H9 (cell line): ENCODE measurements at places on chromosomes 3 and 15.

- H3K36me3 ChIP-seq = no peaks in the 10 kb centered on the region; the same call in 1 of the 3 replicates
- no peaks in the 10 kb centered on the region for H3K27me3 ChIP-seq
- no peak overlapping the region for H3K4me3 ChIP-seq
- DNase-seq = no peak
Observed at GRCh38 chr3:77354958-77355357, 315.1 kb downstream of the ROBO2 start.

GRCh38 chr3:172699031-172699430, 11.8 kb downstream of the NCEH1 start:
- no peak for DNase-seq
- H3K4me1 ChIP-seq = no peaks in the 10 kb centered on the region; the same call in 1 of the 2 replicates
- H3K36me3 ChIP-seq = no peaks in the 10 kb centered on the region

GRCh38 chr3:14801668-14802380, 16.9 kb upstream of the FGD5 start:
- DNase-seq = no peak
- no peaks in the 10 kb centered on the region; the same call in 1 of the 2 replicates for H3K27me3 ChIP-seq
- H3K4me3 ChIP-seq = no peak overlapping the region
- H3K27ac ChIP-seq = no peak overlapping the region
- H3K4me1 ChIP-seq = no peaks in the 10 kb centered on the region
- H3K36me3 ChIP-seq = no peaks in the 10 kb centered on the region

DNA sequence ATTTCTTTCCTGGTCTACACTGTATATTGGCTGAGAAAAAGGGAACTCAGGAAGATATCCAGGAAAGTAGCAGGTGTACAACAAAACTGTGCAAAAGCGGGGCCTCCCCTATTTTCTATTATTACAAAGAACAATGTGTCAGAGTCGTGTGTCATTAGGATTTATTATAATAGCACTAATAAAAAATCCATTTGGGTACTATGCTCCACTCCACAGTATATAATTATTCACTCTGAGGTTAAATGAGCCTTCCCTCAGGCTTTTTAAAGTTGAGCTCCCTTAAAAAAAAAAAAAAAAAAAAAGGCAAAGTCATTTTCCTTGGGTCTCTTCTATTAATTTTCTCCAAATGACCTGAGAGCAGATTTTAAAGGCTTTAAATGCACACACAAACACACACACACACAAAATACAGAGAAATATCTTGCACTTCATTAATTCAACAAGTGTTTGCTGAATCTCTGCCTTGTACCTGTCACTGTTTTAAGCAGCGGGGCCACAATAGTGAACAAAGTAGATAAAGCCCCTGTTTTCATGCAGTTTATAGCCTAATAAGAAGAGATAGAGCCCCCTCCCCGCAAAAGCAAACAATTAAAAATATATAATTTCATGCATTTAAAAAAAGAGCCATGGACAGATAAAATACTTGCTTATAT, 1.3 kb upstream of the DPP8 start:
- no peaks in the 10 kb centered on the region for H3K4me1 ChIP-seq
- H3K27ac ChIP-seq = no peak overlapping the region
- no peak overlapping the region for H3K4me3 ChIP-seq
- no peak for DNase-seq
- H3K36me3 ChIP-seq = no peaks in the 10 kb centered on the region; the same call in 1 of the 3 replicates

GRCh38 chr3:140584549-140584948, 93.3 kb upstream of the TRIM42 start:
- no peak overlapping the region for H3K27ac ChIP-seq
- H3K27me3 ChIP-seq = no peaks in the 10 kb centered on the region
- H3K4me3 ChIP-seq = no peak overlapping the region
- H3K36me3 ChIP-seq = no peaks in the 10 kb centered on the region; the same call in 1 of the 3 replicates
- no peaks in the 10 kb centered on the region; the same call in 1 of the 2 replicates for H3K4me1 ChIP-seq
- DNase-seq = no peak

- H3K27me3 ChIP-seq = no peaks in the 10 kb centered on the region
- no peak for DNase-seq
- H3K27ac ChIP-seq = no peak overlapping the region
- peaks cover 3% of the 10 kb centered on the region; the same call in 1 of the 2 replicates for H3K4me1 ChIP-seq
Observed at GRCh38 chr3:148641722-148642121, 56.0 kb upstream of the AGTR1 start.

DNA sequence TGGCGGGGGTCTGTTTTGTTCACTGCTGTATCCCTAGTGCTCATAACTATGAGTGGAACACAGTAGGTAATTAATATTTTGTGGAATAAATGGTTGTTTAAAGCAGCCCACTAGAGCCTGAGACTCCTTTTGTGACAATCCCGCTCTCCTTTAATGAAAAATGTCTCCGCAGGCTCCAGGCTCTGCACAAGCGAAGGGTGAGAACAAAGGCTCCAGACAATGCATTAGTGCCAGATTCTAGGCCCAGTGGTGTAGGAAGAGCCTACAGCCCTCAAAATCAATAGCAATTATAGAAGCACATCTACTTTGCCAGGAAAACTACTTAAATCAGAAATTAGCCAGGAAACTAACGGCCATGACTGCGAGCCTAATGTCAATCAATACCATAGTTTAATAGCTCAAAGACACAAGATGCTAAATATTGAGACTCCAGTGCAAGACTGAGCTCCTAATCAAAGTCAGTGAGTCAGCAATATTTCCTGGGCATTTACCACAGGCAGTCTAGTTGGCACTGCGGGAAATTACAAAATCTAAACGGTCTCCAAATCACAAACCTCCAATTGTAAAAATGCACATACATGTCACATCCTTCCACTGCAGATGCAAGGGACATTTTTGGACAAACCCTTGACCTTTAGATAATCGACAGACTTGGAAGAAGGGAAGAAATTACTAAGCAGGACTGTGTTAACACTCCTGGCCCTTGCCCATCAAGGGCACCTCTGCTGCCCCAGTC, 2.3 kb downstream of the ANXA2 start:
- 0 out of 2 replicates have a peak, but pooled peaks cover 3% of the 10 kb centered on the region for H3K36me3 ChIP-seq
- H3K27ac ChIP-seq = no peak overlapping the region
- H3K4me3 ChIP-seq = no peak overlapping the region
- peaks cover 19% of the 10 kb centered on the region; the same call in 1 of the 2 replicates for H3K4me1 ChIP-seq
- peaks cover 1% of the 10 kb centered on the region; the same call in 1 of the 2 replicates for H3K27me3 ChIP-seq

DNA sequence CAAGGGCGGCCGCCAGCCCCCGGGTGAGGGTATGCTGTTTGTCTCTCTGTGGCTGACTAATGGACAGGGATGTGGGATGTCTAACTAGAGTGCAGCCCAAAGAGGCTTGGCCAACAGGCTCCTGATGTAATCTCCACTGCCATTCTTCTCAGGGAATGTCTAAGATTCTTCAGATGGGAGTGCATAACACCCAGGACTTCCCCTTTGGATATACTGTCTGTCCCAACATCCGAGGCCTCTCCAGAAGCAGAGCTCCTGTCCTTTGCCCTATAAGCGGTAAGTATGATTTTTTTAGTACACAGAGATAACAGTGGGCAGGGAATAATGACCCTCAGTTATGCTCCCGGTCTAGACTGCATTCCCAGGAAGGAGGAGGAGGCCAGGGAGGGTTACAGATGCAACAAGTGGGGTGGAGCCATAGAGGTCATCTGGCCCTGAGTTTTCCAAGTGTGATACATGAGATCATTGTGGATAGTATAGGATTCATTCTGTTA, 62.5 kb upstream of the SLCO2A1 start:
- H3K4me3 ChIP-seq = no peak overlapping the region
- no peaks in the 10 kb centered on the region; the same call in 1 of the 2 replicates for H3K36me3 ChIP-seq
- no peaks in the 10 kb centered on the region for H3K27me3 ChIP-seq
- no peaks in the 10 kb centered on the region for H3K4me1 ChIP-seq
- H3K27ac ChIP-seq = no peak overlapping the region
- DNase-seq = no peak

- no peaks in the 10 kb centered on the region for H3K4me1 ChIP-seq
- no peaks in the 10 kb centered on the region for H3K27me3 ChIP-seq
- DNase-seq = no peak
- no peaks in the 10 kb centered on the region for H3K36me3 ChIP-seq
- no peak overlapping the region; the same call in 2 of the 3 replicates for H3K4me3 ChIP-seq
Observed at GRCh38 chr3:188348435-188349244, 194.7 kb downstream of the LPP start.

DNA sequence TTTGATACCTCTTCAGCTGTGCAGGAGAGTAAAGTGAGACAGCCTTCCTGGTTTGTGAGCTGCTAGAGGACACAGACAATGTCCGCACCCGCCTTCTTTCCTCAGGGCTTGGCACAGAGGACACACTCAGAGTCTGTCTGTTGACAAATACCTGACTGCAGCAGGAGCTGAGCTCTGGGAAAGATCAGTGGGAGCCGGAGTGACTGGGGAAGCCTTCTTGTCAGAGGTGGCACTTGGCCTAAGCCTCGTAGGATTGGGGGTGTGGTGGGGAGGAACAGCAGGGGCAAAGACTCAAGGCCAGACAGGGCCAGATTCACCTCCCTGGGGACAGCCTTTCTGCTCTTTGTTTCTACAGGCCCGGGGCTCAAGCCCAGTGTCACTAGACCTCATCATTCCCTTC, 3.3 kb upstream of the IL17RC start:
- H3K27ac ChIP-seq = no peak overlapping the region
- H3K27me3 ChIP-seq = no peaks in the 10 kb centered on the region; the same call in 1 of the 2 replicates
- no peak overlapping the region for H3K4me3 ChIP-seq
- peaks cover 4% of the 10 kb centered on the region; the same call in 1 of the 2 replicates for H3K4me1 ChIP-seq
- no peak for DNase-seq

GRCh38 chr15:58856086-58856485, 77.4 kb downstream of the SLTM start:
- no peaks in the 10 kb centered on the region for H3K27me3 ChIP-seq
- DNase-seq = no peak
- no peak overlapping the region for H3K27ac ChIP-seq
- no peak overlapping the region for H3K4me3 ChIP-seq
- H3K36me3 ChIP-seq = no peaks in the 10 kb centered on the region; the same call in 2 of the 3 replicates

DNA sequence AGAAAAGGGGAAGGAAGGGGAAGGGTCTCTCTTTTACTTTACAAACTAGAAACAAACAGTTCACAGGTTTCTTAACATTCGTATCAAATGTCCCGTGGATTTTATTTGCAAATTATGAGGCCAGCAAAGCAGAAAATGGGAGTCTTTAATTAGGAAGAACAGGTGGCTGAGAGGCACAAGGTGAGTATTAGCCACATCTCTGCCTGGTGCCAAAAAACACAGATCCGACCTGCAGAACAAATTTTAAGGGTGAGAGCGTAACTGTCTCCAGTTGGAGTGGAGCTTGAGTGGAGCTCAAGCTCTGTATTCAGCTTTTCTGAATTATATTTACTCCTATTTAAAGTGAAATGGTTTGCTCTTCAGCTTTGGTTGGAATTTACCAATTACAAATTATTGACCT, 1004.9 kb downstream of the FHIT start:
- DNase-seq = no peak
- peaks cover 6% of the 10 kb centered on the region for H3K36me3 ChIP-seq
- H3K27me3 ChIP-seq = no peaks in the 10 kb centered on the region

DNA sequence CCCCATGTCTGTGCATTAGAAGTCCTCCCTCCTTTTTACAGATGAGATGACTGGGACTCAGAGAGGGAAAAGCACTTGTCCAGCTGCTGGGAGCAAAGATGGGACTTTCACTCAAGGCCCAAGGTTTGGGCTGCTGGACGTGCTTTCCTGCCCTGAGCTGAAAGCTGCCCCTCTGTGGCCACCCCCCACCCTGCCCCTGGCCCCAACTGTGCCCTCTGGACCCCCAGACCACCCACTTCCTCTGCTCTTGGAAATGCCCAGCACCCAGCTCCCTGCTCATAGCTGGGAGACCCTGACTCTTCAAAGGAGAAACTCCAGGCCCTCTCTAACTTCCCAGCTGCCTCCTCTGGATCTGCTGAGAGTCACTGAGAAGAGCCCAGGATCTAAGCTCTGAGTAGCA, 20.7 kb downstream of the GRIP2 start:
- H3K27me3 ChIP-seq = no peaks in the 10 kb centered on the region
- H3K36me3 ChIP-seq = no peaks in the 10 kb centered on the region
- H3K4me1 ChIP-seq = no peaks in the 10 kb centered on the region

GRCh38 chr3:144894576-144894975, 923.0 kb downstream of the DIPK2A start:
- no peaks in the 10 kb centered on the region for H3K36me3 ChIP-seq
- no peaks in the 10 kb centered on the region for H3K4me1 ChIP-seq
- no peaks in the 10 kb centered on the region for H3K27me3 ChIP-seq
- H3K27ac ChIP-seq = no peak overlapping the region
- no peak overlapping the region for H3K4me3 ChIP-seq

DNA sequence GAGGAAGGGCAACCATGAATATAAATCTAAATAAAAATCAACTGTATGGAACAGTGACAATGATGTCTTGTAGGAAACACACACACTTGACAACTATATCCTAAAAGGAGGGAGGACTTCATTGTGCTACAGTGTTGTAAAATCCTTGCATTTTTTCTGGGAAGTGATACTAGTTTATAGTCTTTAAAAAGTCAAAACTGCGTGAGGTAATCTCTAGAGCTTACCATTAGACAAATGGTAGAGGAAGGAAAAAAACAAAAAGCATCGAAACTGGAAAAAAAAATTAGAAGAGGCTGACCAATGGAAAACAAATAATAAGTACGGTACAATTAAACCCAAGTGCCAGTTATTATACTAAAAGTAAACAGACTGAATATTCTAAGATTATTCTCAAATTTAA, 38.7 kb downstream of the CHSY1 start:
- peaks cover 4% of the 10 kb centered on the region for H3K36me3 ChIP-seq
- H3K4me3 ChIP-seq = no peak overlapping the region
- DNase-seq = no peak
- H3K27ac ChIP-seq = no peak overlapping the region
- no peaks in the 10 kb centered on the region for H3K27me3 ChIP-seq

- no peak overlapping the region for H3K27ac ChIP-seq
- H3K36me3 ChIP-seq = peaks cover 15% of the 10 kb centered on the region
Observed at GRCh38 chr3:50698269-50698668, 23.5 kb downstream of the DOCK3 start.

DNA sequence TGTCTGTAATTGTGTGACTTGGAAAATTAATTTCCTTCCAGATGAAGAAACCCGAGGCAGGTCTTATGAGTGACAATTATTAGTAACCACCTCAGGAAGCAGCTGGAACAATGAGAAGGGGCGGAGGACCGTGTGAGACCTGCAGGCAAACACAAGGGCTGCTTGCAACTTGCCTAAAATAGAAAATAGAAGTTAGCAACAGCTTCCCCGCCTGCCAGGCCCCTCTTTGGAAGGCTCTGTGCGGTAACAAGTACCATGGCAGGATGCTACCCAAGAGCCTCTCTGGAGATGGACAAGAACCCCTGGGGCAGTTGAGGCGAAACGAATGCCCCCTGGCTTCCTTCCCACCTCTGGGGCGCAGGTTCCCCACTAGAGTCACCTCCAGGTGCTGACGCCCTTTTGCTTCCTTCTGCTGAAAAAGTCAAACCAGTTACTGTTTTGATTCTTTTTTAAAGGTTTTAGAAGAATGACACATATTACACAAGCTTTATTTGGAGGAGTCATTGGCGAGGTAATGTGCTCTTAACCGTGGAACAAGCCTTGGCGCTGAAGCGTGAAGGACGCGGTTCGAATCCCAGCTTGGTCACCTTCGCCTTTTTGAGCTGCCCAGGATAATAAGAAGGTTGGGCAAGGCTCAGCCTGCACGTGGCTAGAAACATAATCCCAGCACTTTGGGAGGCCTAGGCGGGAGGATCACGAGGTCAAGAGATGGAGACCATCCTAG, 47.0 kb upstream of the SYNM start:
- H3K27ac ChIP-seq = no peak overlapping the region
- DNase-seq = no peak
- H3K27me3 ChIP-seq = no peaks in the 10 kb centered on the region
- no peaks in the 10 kb centered on the region for H3K36me3 ChIP-seq

GRCh38 chr15:46177219-46177618, 542.4 kb downstream of the SQOR start:
- no peak for DNase-seq
- H3K4me3 ChIP-seq = no peak overlapping the region
- H3K27ac ChIP-seq = no peak overlapping the region

GRCh38 chr3:14200841-14201240, 22.2 kb downstream of the LSM3 start:
- DNase-seq = no peak
- H3K36me3 ChIP-seq = peaks cover 15% of the 10 kb centered on the region; the same call in 2 of the 3 replicates
- H3K27me3 ChIP-seq = no peaks in the 10 kb centered on the region
- no peak overlapping the region for H3K4me3 ChIP-seq
- no peak overlapping the region for H3K27ac ChIP-seq
